ENCODE measurements at places on chromosomes 12 and 14. TPM values are rescaled to one million over a fixed set of nuclear protein-coding genes. Genes with fewer than 3 reads are reported as not detected.

HPD gene
- 0.55 TPM for polyA plus RNA-seq

MYO1A gene
- polyA plus RNA-seq = 0.19 TPM

SLC41A2 gene
- polyA plus RNA-seq = 1.1 TPM

ZBTB1 gene
- 11.5 TPM for polyA plus RNA-seq

PRB4 gene
- not detected for polyA plus RNA-seq

ENDOU gene
- polyA plus RNA-seq = 0.08 TPM

DTX1 gene
- polyA plus RNA-seq = 0.50 TPM

HOXC6 gene
- polyA plus RNA-seq = 0.04 TPM

TMEM121 gene
- polyA plus RNA-seq = 1.1 TPM

GYS2 gene
- not detected for polyA plus RNA-seq

TRAFD1 gene
- polyA plus RNA-seq = 22.3 TPM

MGAT4C gene
- 0.76 TPM for polyA plus RNA-seq

FAM234B gene
- polyA plus RNA-seq = 1.2 TPM

SLC6A15 gene
- polyA plus RNA-seq = not detected

MLXIP gene
- polyA plus RNA-seq = 31.7 TPM

KRT6C gene
- not detected for polyA plus RNA-seq

FGF6 gene
- not detected for polyA plus RNA-seq

ZFYVE1 gene
- 8.4 TPM for polyA plus RNA-seq

GPD1 gene
- 18.1 TPM for polyA plus RNA-seq

CORO1C gene
- 18.3 TPM for polyA plus RNA-seq

ANKS1B gene
- polyA plus RNA-seq = 0.72 TPM

CARMIL3 gene
- 0.15 TPM for polyA plus RNA-seq

TMBIM4 gene
- 129 TPM for polyA plus RNA-seq

IL22 gene
- polyA plus RNA-seq = not detected

SMCO3 gene
- polyA plus RNA-seq = 0.57 TPM

MTA1 gene
- 103 TPM for polyA plus RNA-seq
